ENCODE measurements at places on chromosomes 3 and 15.

DNA sequence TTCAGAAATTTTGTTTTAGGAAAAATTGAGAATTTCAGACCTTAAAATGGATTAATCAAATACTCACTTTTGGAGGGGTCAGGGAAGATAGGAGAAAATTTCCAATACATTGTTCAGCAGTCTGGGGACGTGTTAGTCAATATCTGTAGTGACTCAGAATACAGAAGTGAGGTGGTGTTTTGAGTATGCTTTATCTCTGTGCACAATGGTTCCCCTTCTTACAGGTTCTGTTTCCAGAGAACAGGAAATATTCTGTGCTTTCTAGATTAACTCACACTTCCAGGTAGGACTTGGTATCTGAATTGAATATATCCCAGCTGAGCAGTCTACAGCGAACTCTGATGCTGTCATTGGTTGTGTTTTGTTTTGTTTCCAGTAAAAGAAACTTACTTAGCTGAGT is 30.7 kb upstream of the CCDC54 start:
- DNase-seq: no peak

DNA sequence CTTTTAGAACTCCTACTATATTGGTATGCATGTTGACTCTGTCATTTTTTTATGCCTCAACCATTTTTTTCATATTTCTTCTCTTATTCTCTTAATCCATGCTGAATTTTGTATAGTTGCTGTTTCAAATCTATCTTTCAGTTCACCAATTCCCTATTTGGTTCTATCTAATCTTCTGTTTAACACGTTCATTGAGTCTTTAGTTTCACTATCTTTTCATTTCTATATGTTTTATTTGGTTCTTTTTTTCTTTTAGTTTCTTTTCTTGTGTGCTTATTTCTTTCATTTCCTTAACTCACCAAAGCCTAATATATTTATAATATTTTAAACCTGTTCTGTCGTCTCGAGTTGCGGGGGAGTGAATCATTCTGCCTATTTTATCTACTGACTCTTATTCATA is 8.0 kb downstream of the AQP9 start:
- no peak for DNase-seq

GRCh38 chr3:177516158-177517011 is 319.1 kb upstream of the TBL1XR1 start:
- DNase-seq: no peak

DNA sequence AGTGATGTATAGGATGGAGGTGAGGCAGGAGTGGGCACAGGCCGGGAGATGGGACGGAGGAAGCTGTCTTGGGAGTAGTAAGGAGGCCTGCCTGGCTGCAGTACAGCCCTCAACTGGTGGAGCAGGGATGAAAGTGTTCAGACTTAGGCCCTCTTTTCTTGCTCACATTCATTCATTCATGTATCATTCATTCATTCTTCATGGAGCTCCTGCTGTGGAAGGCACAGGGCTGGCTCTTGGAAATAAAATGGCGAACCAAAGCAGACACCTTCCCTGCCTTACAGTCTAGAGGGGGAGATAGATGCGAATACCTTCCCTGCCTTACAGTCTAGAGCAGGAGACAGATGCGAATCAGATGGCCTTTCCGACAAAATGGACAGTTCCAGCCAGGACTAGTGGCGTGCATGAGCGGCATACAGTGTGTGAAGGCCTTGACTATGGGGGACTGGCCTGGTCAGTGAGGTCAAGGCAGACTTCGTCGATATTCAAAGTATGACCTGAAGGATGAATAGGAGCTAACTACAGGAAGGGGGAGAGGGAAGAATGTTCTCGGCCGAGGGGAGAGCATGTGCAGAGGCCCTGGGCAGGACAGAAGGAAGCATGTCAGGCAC is 143.2 kb upstream of the TLE3 start:
- DNase-seq: no peak

DNA sequence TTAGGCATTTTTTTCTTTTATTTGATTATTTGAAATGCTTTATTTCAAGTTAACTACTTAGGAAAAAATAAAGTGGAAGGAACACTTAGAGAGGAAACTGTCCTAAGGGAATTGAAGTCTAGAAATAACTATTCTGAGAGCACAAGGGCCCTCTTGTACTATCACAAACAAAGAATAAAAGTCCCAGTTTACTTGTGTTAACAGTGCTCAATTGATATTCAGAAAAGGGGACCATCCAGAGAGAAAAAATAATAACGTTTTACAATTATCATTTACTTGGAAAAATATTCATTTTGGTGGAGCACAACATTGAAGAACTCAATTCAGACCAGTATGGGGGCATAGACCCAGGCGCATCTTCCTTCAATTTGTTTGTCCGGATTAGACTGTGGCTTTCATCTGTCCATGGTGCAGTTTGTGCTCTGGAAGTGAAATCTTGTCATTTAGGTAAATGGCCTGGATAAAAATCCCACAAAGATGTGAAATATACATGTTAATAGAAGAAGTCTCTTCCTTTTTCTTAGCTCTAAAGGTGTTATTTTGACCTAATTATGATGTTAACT is 54.5 kb upstream of the SAMMSON start:
- no peak for DNase-seq
